Hepatocyte (in vitro differentiated cells): ENCODE measurements at places on chromosomes 5 and 9. TPM values are rescaled to one million over a fixed set of nuclear protein-coding genes. Genes with fewer than 3 reads are reported as not detected.

- DNase-seq: no peak
- H3K4me1 ChIP-seq: no peaks in the 10 kb centered on the region
- no peak overlapping the region for H3K4me3 ChIP-seq
- H3K27me3 ChIP-seq: no peaks in the 10 kb centered on the region
- H3K27ac ChIP-seq: no peak overlapping the region
These were observed 88.9 kb upstream of the BNC2 start for GRCh38 chr9:16959391-16959790.

DNA sequence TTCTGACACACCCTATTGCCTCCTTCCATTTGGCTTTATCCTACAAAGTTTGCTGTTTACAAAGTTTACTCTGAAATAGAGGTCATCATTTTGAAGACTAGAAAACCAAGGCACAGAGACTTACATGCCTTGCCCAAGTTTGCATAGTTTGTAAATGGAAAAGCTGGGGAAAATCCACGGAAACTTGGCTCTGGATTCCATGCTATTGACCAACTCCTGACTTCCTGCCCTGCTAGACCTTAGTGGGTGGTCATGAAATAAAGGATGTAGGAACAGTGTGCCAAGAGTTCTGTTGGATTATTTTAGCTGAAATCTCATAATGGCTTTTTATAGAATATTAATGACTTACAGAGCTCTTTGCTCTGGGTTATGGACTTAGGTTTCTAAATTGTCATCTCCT is 69.5 kb downstream of the GRIA1 start:
- H3K4me3 ChIP-seq: no peak overlapping the region
- no peaks in the 10 kb centered on the region for H3K27me3 ChIP-seq
- H3K36me3 ChIP-seq: no peaks in the 10 kb centered on the region
- DNase-seq: no peak
- H3K4me1 ChIP-seq: no peaks in the 10 kb centered on the region
- H3K27ac ChIP-seq: peak overlapping the region; percentile 5

- no peak overlapping the region for H3K4me3 ChIP-seq
- H3K27ac ChIP-seq: no peak overlapping the region
- H3K4me1 ChIP-seq: no peaks in the 10 kb centered on the region
- H3K27me3 ChIP-seq: no peaks in the 10 kb centered on the region
These were observed 304.1 kb downstream of the DEPDC1B start for GRCh38 chr5:60395712-60396329.

The IL5 gene
- polyA plus RNA-seq: not detected in 2 replicates
